ENCODE measurements at places on chromosomes 13 and 19. TPM values are rescaled to one million over a fixed set of nuclear protein-coding genes. Genes with fewer than 3 reads are reported as not detected.
A peak's percentile ranks its signal among the peaks of the same experiment; 100 is the strongest.

DNA sequence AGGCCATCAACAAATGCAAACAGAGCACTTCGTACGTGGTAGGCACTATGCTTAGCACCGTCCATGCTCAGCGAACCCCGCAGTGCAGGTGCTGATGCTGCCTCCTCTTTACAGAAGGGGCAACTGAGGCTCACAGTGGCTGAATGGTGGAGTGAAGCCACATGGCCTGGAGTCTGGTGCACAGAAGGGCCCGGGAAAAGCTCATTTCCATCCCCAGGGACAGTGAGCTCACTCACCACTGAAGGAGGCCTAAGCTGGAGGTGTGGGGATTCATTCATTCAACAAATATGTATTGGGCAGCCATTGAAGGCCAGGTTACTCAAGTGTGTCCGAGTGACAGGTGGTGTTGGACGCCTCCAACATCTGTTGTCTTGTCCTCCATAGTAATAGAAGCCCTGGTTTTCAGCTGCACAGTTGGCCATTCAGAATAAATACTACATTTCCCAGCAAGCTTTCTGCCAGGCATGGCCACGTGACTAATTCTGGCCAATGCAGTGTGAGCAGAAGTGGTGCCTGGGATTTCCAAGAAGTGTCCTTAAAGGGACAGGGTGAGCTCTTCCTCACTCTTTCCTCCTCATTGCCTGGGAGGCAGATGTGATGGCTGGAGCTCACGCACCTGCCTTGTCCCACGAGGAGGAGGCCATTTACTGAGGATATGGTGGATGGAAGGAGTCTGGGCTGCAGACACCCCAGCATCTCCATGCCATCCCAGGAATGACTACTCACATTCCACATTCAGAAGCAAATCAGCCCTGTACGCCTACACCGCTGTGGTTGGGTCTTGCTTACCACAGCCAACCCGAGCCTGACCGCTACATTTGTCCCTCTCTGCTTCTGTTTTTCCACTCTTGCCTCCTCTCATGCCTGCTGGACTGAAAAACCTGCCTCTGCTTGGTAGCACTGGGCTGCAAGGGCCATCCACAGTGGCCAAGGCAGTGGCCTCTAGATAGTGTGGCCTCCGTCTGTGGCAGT lies 2.3 kb upstream of the ZNRF4 start:
- DNase-seq = no peak

DNA sequence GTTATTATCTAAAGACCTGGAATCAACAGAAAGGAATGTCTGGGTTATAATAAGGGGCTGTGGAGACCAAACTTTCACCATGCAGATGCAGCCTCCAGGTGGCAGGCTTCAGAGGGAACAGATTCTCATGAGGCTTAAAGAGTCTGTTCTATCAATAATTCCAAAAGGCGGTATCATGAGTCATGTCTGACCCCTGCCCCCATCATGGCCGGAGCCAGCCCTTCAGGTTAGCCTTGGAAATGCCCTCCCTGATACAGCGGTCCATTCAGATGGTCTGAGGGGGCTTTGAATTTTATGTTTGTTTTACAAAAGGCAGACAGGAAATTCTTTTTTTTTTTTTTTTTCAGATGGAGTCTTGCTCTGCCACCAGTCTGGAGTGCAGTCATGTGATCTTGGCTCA lies 21.7 kb upstream of the LAMP1 start:
- DNase-seq = no peak

DNA sequence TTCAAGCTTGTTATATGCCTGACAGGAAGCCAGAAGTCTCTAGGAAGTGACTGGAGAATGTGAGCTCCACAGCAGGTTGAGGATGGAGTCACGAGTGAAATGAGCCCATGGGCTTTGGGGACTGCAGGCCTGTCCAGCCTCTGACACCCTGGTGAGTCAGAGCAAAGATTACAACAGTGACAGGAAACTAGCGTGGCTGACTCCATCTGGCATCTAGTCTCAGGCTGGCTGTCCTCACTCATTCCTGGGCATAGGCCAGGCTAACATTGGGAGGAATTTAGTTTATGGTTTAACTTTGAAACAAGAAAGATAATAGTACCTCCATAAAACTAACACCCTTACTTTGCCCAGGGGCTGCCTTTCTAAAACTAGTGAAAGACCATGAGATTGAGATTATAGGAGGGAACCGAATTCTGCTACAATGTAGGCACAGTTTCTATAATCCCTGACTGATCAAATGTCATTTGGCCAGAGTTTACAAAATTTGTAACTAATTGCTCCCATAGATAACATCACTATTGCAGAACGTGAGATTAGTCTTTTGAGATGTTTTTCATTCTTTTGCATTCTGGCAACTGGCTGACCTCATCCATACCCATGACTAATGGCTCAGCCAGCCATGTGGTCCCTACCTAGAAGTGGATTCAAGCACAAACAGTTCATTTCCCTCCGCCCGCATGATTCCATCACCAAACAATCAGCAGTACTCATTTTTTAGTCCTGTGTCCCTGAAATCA lies 28.4 kb downstream of the PSG1 start:
- DNase-seq = peak; percentile 68

DNA sequence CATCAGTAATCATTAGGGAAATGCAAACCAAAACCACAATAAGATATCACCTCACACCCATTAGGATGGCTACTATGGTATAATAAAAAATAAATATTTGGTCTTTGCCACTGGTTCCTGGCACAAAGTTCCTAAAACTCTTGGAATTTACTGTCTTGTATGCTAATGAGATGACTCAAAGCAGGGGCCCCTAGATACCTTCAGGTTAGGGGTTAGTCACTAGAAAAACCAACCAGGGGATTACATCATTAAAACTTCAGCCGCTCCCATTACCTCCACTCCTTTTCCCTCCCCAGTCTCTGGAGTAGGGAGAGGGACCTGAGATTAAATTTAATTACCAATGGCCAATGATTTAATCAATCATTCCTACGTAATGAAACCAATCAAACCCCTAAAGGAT lies 49.6 kb downstream of the THSD1 start:
- DNase-seq = no peak

GRCh38 chr13:98313023-98313921 lies 136.2 kb upstream of the RNF113B start:
- DNase-seq = no peak

DNA sequence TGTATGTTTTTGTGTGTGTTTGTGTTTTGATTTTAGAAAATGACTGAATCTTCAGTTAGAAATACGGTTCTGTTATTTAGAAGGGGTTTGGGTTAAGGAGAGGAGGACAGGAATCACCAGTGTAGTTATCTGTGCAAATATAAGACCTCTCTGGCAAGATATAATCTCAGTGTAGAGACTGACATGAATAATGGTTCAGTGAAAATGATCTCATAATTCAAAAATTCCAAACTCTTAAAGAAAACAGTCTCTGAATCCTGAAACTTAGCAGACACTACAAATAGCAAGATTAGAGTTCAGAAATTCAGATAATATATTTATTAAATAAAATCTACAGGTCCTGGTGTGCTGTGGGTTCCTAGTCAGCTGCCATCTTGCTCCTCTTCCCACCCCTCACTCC lies 73.5 kb downstream of the PDS5B start:
- DNase-seq = no peak

DNA sequence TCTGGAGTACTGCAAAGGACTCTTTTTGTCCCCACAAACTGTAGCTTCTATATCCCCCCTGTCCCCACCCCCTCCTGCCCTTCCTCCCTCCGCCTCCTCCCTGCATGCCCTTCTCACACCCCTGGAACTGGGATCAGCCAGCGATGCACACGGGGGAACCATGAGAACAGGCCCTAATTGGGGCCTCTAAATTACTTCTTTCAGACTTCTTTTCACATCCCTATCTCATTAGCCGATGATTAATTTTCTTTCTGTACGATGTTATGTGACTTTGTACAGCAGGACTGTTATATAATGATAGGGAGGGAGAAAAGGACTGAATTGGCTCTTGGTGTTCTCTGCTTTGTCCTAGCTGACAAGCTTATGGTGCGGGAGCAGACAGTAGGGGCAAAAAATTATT lies 347.5 kb downstream of the DNAJC15 start:
- no peak for DNase-seq

GRCh38 chr13:111186305-111186935 lies 71.3 kb downstream of the ARHGEF7 start:
- no peak for DNase-seq

DNA sequence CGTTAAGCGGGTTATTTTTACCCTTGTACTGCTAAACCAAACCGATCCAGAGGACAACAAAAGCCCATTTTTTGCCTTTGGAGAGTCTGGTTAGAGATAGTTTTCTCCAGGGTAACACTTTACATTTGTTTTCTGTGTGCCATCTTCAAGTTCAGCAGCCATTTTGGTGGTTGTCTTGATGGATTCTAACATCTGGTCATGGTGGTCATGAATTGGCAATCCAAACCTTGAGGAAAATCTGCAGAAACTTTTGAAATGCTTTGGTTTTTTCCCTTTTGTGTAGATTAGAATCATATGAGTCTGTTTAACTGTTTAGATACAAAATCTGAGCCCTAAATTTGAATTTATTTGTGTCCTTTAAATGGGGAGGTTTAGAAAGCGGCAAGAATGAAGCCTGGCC lies 16.6 kb downstream of the HNRNPM start:
- no peak for DNase-seq

PABPC3 gene
- 0.11 TPM for total RNA-seq

ATP4B gene
- total RNA-seq = 0.07 TPM

CLIP3 gene
- 2.6 TPM for total RNA-seq

KCNRG gene
- total RNA-seq = 4.7 TPM

DCT gene
- total RNA-seq = not detected

AMER2 gene
- total RNA-seq = not detected

C19orf73 gene
- total RNA-seq = 1.2 TPM

Data from pulmonary artery endothelial cell (primary cell).